ENCODE measurements at places on chromosomes 7 and 10.

- no peak for DNase-seq
Measured at GRCh38 chr10:17841050-17841449, 31.9 kb downstream of the MRC1 start.

- DNase-seq = peak; percentile 2
Measured at GRCh38 chr10:50275650-50276235, 24.4 kb upstream of the ASAH2 start.

GRCh38 chr7:41999736-42000283 is 237.2 kb downstream of the GLI3 start:
- DNase-seq = no peak

DNA sequence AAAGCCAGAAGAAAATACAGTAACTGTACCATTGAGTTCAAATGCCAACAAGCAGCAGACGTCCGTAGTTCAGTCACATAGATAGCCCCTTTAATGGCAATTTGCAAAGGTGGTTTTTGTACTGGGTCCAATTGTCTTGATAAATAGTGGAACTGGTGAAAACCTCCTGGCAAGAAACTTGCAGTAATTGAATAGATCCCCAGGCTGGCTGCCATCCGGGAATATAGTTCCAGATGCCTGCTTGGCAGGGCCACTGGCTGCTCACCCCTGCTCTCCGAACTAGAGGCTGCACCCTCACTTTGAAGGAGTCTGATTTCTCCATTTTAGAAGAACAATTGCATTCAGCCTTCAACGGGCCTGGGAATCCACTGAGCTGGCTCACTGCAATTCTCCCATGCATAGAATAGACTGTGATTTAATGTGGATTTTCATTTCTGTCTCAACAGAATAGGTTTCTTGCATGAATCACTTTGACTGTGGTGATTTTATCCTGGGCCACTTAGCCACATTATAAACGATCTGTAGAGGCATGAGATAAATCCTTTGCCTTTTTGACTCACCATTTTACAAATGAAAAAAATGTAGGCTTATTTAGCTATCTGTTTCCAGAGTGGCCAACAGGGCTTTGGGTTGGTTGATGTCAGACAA is 35.9 kb upstream of the ELMO1 start:
- DNase-seq = no peak

- no peak for DNase-seq
Measured at GRCh38 chr7:151782598-151783448, 94.1 kb downstream of the PRKAG2 start.

GRCh38 chr7:10644849-10645248 is 328.8 kb upstream of the PHF14 start:
- no peak for DNase-seq

DNA sequence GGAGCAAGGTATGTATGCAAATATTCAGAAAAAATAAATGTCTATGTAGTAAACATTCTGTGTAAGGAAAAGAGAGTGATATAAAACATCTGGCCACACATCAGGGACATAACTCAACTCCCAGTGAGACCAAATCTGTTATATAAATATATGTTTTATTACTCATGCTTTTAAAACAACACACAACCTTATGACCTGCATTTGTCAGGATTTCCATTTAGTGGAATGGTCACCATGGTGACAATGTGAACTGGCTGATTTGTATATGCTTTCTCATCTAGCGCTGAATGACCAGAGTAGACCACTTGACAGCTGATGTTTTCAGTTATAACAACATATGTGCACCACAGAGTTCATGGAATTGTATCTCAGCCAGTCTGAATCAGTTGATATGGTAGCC is 551.7 kb downstream of the HTR7 start:
- no peak for DNase-seq

DNA sequence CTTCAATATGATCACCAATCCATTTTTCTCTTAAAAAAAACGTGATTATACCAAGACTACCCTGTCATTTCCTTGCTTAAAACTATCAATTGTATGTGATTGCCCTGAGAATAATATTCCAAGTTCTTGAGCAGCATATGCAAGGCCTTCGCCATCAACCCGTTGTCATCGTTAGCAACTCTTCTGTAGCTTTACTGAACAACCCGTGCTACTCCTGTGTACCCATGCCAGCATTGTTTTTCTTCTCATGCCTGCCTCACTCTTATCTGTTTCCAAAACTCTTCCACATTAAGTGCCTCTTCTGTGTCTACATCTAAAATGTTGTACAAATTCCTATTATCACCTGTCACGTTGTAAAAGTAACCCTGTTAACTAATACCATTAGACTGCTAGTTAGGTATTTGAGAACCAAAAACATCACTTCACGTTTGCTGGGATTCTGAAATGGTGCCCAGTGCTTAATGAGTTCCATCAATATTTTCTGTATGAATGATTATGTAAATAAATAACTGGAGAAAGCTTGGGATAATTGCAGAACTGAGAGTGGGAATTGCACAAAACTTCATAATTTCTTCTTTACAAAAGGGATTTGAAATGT is 10.5 kb downstream of the CAV2 start:
- no peak for DNase-seq

DNA sequence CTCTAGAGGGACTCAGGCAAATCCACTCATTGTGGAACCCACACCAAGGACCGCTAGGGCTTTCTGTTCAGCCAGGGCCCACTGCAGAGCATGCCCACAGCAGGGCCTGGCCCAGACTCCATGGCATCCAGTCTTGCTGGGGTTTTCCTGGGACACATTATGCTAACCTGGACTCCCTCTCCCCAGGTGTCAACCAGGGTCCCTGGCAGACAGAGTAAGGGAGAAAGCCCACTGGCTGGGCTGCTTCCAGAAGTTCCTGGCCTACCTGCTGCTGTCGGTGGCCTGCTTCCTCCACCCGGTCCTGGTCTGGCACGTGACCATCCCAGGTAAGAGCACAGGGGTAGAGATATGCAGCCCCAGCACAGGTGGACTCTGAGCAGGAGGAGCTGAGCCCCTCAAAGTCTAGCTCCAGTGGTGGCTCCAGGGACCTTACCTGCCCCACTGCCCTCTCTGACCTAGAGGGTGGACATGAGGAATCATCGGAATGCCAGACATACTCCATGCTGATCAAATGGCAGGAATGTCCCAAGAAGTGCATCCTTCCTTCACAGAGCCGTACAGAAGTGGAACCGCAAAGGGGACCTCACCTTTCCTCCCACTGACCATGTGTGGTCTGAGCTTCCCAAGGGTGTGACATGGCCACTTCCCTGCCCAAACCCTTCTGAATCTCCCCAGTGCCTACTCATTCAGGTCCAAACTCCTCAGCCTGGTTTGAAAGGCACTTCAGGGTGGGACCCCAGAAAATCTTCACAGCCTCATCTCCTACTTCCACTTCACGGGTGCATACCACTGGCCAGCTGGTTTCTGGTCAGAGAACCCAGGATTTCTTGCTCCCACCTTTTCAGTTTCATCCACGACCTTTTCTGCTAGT is 22.5 kb downstream of the TMEM72 start:
- DNase-seq = no peak

GRCh38 chr10:124675261-124675660 is 68.9 kb downstream of the FAM53B start:
- DNase-seq = no peak

DNA sequence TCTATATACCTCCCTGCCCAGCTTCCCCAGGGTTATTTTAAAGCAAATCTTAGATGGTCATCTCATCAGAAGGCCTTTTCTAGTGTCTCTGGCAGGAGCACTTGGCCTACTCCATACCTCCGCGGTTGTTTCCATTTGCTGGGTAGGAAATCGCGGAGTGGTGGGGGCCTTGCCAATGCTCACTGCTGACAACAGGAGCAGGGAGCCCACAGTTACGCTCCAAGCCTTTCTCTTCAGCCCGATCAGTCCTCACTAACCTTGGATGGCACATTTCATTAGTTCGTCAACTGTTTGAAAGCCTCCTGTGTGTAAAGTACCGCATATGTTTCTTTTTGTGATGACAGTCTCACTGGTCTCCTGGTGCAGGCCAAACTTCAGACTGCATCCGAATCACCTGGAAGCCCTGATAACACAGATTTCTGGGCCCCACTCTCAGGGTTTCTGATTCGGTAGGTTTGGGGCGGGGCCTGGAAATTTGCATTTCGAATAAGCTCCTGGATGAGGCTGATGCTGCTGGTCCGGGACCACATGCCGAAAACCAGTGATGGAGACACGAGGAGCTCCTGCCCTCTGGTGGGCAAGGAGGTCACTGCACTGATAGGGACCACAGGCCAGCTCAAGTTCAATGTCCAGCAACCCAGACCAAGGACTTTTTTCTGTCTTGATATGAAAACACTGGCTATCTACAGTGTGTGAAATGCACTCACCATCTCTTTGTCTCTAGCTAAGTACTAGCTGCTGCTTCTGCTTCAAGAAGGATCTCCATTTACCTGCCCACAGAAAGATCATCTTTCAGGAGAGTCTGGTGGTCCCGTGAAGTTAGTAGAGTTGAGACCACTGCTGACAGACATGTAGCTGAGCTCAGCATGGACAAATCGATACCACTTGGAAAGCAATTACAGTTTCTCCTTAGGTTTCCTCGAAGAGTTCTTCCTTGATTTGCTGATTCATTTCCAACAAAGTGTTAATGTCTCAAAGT is 14.0 kb downstream of the LRGUK start:
- peak; percentile 58 for DNase-seq

DNA sequence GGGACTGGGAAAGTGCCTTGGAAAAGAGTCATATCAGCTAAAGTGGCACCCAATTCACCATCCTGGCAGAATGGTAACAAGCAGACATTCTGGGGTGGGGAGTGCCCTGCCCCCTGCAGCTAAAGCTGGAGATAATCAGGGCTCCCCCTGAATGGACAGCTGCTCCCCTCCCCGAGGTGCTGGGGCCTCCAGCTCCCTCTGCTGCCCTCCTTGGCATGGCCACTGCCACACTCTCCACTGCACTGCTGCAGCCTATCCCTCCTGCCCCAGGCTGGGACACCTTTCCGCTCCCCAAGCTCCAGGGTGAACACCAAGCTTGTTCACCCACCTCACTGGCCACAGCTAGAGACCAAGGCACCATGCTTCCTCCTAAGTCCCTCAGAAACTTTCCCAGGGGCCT is 9.8 kb upstream of the PARD3 start:
- no peak for DNase-seq

DNA sequence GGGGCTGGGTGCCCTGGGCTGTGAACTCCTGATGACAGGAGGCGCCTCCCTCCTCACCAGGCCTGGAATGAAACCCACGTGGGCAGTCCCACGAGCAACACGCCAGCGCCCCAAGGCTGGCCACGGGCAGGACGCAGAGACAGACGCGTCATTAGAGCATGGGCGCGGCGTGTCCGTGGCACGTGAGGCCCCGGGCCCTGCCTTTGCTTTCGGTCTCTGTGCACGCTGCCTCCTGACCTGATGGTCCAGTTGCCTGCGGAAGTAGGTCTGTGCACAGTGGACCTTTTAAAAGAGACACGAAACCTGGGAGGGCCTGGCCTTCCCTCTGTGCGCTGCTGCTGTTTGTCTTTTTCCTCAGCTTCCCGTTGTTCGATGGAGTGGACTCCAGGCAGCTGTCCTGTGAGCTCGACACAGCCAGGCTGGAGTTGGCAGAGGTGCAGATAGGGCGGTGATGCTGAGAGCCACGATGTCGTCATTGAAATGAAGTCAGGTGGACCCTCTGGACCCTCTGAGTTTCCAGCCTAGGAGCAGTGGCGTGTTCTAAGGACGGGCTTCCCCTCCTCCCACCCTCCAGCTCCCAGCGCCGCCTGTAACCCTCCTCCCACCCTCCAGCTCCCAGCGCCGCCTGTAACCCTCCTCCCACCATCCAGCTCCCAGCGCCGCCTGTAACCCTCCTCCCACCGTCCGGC is 40.1 kb upstream of the CFAP46 start:
- DNase-seq = no peak

DNA sequence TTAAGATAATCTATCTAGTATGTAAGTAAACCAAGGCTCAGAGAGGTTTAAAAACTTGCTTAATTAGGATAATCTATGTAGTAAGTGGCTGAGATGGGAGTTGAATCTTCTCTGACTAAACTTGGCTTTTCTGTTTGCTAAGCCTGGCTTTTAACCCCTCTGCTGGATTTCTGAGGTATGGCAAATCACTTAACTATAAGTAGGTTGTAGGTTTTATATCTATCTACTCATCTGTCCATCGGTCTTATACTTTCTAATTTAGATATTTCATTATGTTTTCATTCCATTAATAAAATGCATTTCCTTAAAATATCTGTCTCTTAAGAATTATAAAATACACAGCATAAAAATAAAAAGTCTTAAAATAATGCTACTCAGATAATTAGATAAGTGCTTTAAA is 59.4 kb downstream of the ST7 start:
- DNase-seq = peak; percentile 10

DNA sequence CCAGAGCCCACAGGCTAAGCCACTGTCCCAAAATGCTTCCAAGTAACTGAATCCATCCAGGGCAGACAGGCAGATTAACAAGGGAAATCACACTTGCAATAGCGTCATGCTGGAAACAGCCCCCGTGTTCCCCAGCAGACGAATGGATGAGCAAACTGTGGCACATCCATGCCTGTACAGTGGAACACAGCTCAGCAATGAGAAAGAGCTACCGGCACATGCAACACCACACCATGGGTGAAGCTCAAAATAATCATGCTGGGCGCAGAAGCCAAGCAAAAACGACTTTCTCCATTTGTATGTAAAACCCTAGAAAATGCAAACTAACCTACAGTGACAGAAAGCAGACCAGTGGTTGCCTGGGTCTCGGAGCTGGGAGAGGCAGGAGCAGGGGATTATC is 153.1 kb downstream of the SLIT1 start:
- no peak for DNase-seq

- DNase-seq = no peak
Measured at GRCh38 chr7:156374335-156374734, 266.2 kb upstream of the RNF32 start.

DNA sequence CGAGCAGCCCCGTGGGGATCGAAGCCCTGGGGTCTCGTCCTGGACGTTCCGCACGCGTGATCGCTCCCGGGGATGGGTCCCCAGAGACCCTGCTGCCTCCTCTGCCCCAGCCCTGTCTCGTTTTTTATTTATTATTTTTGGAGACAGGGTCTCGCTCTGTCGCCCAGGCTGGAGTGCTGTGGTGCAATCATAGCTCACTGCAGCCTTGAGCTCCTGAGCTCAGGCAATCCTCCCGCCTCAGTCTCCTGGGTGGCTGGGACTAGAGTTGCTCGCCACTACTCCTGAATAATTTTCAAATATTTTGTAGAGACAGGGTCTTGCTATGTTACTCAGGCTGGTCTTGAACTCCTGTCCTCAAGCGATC is 319 bp upstream of the STX1A start:
- no peak for DNase-seq

DNA sequence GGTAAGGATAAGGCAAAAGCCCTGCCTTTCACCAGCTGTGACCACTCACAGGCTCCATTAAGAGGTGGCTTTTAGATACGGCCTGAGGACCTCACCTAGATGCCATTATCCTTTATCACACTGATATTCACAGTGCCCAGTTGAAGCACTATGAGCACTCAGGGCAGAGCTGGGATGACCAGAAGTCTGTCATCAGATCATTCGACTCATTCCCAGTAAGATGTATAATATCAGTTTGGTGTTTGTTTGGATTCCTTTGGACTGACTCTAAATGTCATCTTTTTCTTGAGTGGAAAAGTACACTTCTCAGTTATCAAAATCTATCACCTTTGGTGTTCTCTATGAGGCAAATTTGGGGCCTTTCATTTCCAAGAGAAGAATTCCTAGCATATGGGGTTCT is 18.7 kb downstream of the CCDC136 start:
- DNase-seq = no peak

Measured in NCI-H146 (cell line).